GM12864 (cell line): ENCODE measurements at places on chromosomes 7 and 10.

- DNase-seq: no peak
Measured at GRCh38 chr7:132756484-132756990, 180.3 kb upstream of the PLXNA4 start.

DNA sequence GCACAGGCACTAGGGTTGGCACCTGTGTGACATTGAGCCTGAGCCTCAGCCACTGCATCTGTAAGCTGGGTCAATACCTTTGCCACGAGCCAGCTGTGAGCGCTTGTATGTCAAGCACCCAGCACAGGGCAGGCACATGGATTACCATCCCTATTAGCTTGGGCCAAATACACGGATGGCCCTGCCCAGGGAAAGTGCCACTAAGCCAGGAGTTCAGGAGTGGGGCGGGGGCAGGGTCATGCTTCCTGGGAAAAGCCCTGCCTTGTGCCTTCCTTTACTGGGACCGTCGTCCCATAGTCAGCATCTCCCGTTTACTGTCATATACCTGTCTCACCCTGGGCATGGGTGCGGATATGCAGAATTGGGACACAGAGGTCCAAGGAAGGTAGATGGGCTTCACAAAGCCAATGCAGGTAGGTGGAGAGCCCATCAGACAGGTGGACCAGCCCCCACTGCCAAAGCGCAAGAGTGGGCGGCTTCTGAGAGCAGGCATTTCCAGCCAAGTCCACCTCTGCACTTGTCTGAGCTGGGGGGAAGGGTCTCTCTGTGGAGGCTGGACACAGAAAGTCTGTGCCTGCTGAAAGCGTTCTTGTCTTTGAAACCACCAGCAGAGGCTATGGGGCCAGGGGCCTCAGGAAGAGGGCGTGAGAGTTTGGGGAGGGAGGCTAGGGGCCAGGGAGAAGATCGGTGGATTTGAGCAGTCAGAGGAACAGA, 72.6 kb downstream of the VWA2 start:
- DNase-seq: no peak

DNA sequence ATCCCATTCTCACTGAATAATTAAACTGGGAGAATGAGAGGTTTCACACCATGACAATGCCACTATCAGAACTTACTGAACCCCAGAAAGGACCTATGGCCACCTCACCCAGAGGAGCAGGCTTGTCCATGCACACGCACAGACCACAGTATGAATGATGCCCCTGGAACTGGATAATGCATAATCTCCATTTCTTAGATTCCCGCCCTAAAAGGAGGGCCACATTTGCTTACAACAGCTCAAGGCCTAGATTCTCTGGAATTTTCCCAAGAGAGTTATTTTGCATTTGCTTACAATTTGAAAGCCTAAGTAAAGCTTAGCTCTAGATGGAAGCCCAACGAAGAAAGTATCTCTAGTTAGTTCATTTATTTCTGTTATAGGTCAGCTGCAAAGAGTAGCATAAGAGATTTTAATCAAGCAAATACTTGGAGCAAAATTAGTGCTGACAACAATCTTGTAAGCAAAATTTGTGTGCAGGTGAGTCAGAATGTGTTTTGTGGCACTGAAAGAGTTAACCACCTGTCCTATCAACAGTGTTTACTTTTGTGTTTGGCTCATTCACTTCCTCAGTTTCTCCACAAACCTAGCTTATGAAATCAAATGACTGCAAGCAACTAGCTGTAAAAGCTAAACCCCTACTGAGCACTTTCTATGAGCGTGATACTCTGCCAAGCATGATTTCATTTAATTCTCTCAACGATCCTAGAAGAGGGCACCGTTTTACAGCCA, 32.1 kb downstream of the ELMO1 start:
- peak; percentile 18 for DNase-seq

GRCh38 chr10:8768852-8769251, 714.4 kb downstream of the GATA3 start:
- DNase-seq: no peak

DNA sequence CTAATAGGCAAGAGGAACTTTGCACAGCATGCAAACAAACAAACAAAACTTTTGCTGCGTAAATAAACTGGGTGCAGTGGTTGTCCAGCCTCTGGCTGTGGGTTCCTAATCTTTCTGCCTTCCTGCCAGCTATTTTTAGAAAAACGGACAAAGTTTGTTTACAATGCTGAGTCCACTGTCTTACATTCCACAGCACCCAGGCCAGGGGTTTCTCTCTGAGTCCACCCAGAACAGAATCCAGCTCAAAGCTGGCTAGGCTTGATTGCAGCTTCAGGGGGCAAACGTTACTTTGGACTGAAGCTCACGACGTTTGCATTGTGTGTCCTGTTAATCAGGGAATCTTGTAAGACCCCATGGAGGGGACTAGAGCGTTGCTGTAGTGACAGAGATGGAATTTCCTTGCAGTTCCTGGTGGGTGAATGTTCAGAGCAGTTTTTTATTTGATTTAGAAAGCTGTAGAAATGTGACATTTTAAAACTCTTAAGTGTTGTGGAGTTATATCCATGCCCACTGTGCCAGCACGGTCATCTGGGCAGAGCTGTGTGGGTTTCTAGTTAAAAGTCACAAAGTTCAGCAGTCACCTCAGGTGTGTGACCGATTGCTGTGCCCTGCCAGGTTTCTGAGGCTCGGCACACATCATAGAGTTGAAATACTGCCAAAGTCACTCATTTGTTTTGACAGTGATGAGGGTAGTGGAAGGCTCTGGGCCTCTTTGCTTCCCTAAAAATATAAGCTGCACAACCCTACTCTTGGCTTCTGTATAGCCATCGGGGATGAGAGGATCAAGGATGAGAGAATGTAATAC, 247.0 kb downstream of the STK31 start:
- no peak for DNase-seq

- no peak for DNase-seq
Measured at GRCh38 chr7:108253275-108254044, 123.3 kb upstream of the LAMB4 start.

GRCh38 chr10:104937567-104937966, 296.5 kb downstream of the SORCS3 start:
- DNase-seq: no peak

- no peak for DNase-seq
Measured at GRCh38 chr10:131548176-131548575, 236.7 kb upstream of the TCERG1L start.

- no peak for DNase-seq
Measured at GRCh38 chr10:22597138-22597537, 117.2 kb downstream of the PIP4K2A start.

DNA sequence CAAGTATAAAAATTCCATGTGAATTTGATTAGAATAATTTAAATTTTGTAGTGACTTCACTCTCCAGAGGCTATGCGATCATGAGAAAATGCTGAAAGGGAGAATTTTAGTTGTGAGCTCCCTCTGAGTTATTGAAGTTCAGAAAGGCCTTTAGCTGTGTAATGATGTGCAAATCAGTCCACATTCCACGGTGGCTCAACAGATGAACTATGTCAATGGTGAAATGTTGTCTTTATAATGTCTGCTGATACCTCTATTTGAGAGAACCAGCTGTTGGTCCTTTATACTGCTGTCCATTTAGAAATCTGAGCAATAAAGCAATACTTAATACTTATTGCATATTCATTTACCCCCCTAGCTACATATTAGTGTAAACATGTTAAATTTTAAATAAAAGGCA, 7.1 kb upstream of the ITGB8 start:
- DNase-seq: no peak

- no peak for DNase-seq
Measured at GRCh38 chr10:50326757-50327701, 75.7 kb upstream of the ASAH2 start.

- DNase-seq: no peak
Measured at GRCh38 chr7:92716825-92717580, 119.4 kb downstream of the CDK6 start.

- no peak for DNase-seq
Measured at GRCh38 chr10:132636358-132636757, 98.8 kb downstream of the INPP5A start.

- no peak for DNase-seq
Measured at GRCh38 chr10:29438271-29438670, 149.4 kb downstream of the LYZL1 start.

DNA sequence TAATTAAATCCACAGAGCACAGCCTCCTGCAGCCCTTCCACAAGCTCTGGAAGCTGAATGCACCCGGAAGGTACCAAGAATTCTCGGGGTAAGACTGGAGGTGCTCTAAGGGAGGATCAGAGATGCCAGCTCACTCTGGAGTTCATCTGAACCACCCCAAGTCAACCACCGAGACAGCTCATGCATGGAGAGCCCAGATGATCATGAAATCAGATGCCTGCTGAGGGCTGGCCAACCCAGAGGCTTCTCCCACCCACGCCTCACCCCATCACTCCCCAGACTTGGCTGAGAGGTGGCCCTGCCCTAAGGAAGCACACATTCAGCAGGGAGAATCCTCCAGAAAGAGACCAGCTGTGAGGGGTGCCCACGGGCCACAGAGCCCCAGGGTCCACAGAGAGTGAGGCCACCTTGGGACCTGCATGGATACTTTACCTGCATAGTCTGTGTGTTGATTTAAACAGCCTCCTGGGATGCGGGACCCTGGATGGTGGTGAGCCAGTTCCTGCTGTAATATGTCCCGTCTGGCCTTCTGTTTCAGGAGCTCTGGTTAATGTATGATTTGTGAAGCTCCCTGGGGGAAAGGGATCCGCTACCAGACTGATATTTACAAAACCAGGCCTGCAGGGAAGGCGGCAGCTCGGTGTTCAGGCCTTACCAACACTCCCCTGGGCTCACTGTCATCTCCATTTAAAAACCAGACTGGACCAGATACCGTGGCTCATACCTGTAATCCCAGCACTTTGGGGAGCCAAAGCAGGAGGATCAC, 64.9 kb downstream of the INSIG1 start:
- DNase-seq: no peak

DNA sequence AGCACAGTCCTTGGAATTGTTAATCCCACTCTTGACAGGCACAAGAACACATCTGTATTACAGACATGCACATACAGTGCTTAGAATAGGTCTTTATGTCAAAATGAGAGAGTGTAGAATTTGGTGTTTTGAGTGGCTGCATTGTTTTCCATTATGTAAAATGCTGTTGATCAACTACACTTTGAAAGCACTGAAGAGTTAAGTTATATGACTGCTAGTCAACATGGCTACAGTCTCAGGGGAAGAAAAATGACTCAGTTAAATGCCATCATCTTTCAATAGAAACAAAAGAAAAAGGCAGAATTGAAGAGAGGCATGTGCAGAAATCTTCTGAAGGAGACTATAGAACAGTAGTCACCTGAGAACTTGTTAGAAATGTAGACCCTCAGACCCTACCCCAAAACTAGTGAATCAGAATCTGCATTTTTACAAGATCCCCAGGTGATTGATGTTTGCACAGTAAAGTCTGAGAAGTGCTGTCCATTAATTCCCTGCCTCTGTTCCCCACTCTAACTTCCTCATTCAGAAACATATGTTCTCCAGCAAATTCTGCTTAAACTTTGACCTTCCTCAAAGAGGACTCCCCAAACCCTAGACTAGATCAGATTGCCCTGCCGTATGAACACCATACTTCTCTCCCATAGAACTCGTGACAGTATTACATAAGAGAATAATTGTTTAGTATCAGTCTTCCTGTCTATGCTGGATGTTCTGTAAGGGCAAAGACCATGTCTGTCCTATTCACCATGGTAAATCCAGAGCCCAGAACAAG, 16.0 kb downstream of the SND1 start:
- DNase-seq: no peak

DNA sequence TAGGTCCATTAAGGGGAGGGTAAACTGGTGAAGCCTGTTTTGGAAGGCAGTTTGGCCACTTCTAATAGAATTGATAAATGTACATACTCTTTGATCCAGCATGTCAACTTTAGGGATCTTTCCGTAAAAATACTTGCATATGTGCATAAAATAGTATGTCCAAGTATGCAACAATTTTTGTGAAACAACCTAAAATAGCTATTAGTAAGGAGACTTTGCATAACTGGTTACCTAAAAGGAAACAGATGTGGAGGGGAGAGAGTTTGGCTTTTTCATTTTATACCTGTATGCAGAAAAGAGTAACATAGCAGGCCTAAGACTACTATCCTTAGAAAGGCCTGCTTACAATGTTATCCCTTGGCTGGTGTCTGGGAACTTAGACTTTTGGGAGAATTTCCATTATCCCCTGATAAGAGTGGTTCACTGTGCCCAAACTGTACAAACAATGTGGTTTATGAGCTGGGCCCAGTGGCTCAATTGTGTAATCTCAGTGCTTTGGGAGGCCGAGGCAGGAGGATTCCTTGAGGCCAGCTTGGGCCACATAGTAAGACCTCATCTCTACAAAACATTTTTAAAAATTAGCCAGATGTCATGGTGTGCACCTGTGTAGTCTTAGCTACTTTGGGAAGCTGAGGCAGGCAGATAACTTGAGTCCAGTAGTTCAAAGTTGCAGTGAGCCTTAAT, 21.3 kb downstream of the PTPN12 start:
- no peak for DNase-seq

DNA sequence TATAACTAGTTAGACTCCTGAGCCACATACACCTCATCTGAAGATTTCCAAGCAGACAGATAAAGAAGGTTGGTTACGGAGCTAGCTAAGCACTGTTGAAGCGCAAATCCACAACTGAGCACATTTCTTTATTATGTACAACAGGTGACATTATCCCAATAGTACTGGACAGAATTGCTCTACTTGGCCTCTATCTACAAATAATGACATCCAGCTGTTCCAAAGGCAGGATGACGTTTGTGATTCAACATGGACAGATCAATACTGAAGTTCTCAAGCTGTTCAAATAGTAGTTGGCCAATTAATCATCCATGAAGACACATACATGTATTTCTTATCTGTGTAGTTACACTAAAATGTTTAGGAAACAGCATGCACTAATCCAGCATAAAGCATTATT, 101.0 kb downstream of the UBE2H start:
- DNase-seq: no peak

- no peak for DNase-seq
Measured at GRCh38 chr7:24978843-24979469, 1.0 kb downstream of the OSBPL3 start.

DNA sequence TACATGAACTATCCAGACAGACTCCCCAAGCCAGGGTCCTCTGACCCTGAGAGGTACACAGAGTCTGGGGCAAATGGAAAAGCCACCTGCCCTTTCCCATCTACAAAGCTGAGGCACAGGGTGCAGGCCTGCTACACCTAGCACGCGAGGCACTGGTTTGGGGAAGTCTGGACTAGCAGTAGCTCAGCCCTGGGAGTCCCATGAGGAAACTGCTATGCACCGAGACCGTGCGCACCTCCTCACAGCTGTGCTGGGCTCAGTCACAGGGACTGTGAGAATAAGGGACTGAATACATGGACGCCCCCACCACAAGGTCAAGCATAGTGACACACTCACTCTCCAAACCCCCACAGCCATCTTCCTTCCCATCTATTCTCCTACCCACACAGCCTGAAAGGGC, 8.2 kb downstream of the MAT1A start:
- DNase-seq: no peak

DNA sequence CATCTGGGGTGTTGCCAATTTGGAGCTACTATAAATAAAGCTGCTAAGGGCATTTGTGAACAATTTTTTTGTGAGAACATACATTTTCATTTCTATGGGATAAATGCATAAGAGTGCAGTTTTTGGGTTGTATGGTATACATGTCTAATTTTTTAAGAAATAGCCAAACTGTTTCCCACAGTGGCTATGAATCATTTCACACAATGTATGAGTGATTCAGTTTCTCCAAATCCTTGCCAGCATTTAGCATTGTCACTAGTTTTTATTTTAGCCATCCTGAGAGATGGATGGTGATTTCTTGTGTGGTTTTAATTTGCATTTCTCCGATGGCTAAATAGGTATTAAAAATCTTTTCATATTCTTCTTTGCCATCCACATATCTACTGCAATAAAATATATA, 105.3 kb downstream of the AMPH start:
- DNase-seq: no peak

GRCh38 chr7:17497136-17497535, 198.7 kb downstream of the AHR start:
- DNase-seq: no peak
